Neural crest cell (in vitro differentiated cells): ENCODE measurements at places on chromosomes 4 and X.

DNA sequence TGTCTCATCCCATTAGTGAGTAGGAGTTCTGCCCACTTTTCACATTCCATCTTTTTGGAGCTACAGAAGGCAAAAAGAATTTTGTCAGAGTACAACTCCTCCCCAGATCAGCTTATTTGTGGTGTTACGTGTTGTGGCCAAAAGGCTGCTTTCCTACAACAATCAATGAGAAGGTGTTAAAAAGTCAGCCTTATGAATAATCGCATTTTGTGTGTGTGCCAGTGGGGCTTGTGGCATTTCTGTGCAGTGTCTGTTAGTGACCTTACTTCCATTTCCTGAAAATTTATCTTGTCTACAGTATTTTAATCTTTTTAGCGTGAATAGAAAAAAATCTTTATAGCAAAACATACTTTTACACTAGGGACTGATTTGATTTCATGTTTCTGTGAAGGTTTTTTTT lies 458.3 kb upstream of the LCORL start:
- DNase-seq = no peak
- peaks cover 5% of the 10 kb centered on the region for H3K27me3 ChIP-seq
- H3K4me1 ChIP-seq = peaks cover 2% of the 10 kb centered on the region

- H3K36me3 ChIP-seq = peaks cover 5% of the 10 kb centered on the region
- H3K27me3 ChIP-seq = no peaks in the 10 kb centered on the region
- DNase-seq = no peak
- peaks cover 39% of the 10 kb centered on the region for H3K4me1 ChIP-seq
- no peak overlapping the region for H3K4me3 ChIP-seq
These were observed 211.9 kb downstream of the SOX3 start for GRCh38 chrX:140292961-140293360.

GRCh38 chrX:37609727-37610126 lies 38.3 kb downstream of the LANCL3 start:
- H3K27ac ChIP-seq = no peak overlapping the region
- peaks cover 2% of the 10 kb centered on the region for H3K27me3 ChIP-seq
- no peaks in the 10 kb centered on the region for H3K36me3 ChIP-seq
- H3K4me1 ChIP-seq = no peaks in the 10 kb centered on the region

GRCh38 chr4:104015680-104016079 lies 295.9 kb upstream of the TACR3 start:
- no peak overlapping the region for H3K4me3 ChIP-seq
- DNase-seq = no peak
- no peaks in the 10 kb centered on the region for H3K36me3 ChIP-seq
- H3K27ac ChIP-seq = no peak overlapping the region

DNA sequence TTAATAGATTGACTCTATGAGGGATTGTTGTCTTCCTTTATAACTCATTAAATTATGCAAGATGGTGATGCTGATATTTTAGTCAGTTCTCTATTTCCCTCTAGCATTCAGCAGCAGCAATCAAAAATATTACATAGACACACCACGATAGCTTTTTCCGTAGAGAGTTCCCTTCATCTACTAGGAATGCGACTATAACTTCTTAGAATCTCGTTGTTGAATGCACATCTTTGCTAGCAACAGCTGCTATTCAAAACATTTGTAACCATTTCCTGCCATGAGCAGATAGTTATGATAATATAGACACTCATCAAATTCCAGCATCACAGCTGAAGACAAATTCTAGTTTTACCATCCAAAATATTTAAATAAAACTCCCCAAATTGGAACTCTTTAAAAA lies 147.4 kb upstream of the FGF13 start:
- DNase-seq = no peak
- H3K4me3 ChIP-seq = no peak overlapping the region
- no peak overlapping the region for H3K27ac ChIP-seq
- H3K27me3 ChIP-seq = no peaks in the 10 kb centered on the region

GRCh38 chrX:15566244-15566643 lies 34.5 kb downstream of the ACE2 start:
- no peak overlapping the region for H3K4me3 ChIP-seq
- H3K27ac ChIP-seq = no peak overlapping the region
- peaks cover 28% of the 10 kb centered on the region for H3K4me1 ChIP-seq
- no peaks in the 10 kb centered on the region for H3K27me3 ChIP-seq

DNA sequence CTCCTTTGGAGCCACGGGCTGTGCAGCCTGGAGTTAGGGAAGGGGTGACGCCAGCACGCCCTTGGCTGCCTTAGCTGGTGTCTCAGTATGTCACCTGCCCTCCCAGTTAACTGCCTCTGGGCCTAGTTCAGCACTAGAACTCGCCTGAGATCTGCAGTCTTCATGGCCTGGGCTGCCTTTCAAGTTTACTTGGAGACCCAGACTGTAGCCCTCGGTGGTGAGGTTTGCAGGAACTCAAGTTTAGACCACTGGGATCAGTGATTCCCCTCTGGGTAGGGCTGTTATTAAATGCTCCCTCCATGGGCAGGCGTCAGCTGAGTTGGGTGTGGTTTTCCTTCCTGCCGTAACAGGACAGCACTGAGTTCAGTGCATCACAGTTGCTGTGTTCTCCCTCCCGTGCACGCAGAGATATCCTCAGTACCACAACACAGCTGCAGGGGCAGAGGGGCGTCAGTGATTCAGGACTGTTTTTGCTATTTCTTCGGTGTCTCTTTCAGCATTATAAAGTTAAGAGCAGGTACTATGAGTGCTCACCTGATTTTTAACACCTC lies 30.5 kb downstream of the PLAC8 start:
- H3K27me3 ChIP-seq = no peaks in the 10 kb centered on the region
- no peak for DNase-seq
- no peak overlapping the region for H3K4me3 ChIP-seq

- H3K4me3 ChIP-seq = no peak overlapping the region
- peak; percentile 65 for DNase-seq
- no peaks in the 10 kb centered on the region for H3K36me3 ChIP-seq
- H3K27ac ChIP-seq = no peak overlapping the region
- peaks cover 51% of the 10 kb centered on the region for H3K27me3 ChIP-seq
- H3K4me1 ChIP-seq = peaks cover 4% of the 10 kb centered on the region
These were observed 1.8 kb downstream of the CPZ start for GRCh38 chr4:8594097-8595038.

GRCh38 chr4:6986072-6986780 lies 56.9 kb upstream of the TADA2B start:
- peak overlapping the region; percentile 94 for H3K4me3 ChIP-seq
- peaks cover 46% of the 10 kb centered on the region for H3K4me1 ChIP-seq
- H3K27ac ChIP-seq = peak overlapping the region; percentile 95
- no peaks in the 10 kb centered on the region for H3K27me3 ChIP-seq

DNA sequence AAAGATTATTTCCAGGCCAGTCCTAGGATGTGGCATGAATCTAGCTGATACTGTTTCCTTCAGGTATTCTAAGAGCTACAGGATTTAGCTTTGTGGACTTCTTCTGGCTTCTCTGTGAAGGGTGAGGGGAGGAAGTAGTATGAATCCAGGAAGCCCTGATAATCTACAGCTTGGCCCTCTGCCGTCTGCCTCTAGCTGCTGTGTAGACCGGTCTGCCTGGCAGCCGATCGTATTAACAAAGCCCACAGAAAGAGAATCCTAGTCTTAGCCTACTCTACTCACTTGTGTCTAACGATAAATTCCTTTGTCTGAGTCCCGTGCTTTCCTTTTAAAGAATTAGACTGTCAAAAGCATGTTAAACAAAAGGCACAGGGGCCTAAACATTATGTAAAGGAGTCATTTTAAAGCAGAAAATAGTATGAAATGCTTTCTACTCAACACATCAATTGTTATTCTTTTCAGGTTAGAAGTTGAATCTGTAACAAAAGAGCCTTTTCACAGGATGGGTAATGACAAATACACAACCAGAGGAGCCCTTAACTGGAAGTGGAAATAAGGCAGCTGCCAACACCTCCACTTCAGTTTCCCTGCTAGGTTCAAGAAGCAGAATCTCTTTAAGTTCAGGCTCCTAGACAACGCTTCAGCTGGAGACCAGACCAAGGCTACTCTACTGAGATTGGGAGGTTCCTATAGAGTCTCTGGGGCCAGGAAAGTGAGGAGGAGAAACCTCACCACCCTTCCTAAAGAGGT lies 48.9 kb upstream of the UCP1 start:
- H3K4me3 ChIP-seq = no peak overlapping the region
- no peak overlapping the region for H3K27ac ChIP-seq
- no peaks in the 10 kb centered on the region for H3K4me1 ChIP-seq
- no peak for DNase-seq
- H3K27me3 ChIP-seq = no peaks in the 10 kb centered on the region
- no peaks in the 10 kb centered on the region for H3K36me3 ChIP-seq

- H3K4me1 ChIP-seq = peaks cover 17% of the 10 kb centered on the region
- H3K4me3 ChIP-seq = no peak overlapping the region
These were observed 19.7 kb upstream of the ABCG2 start for GRCh38 chr4:88177983-88178625.

- DNase-seq = no peak
- H3K4me1 ChIP-seq = peaks cover 15% of the 10 kb centered on the region
- no peak overlapping the region for H3K4me3 ChIP-seq
- peaks cover 4% of the 10 kb centered on the region for H3K36me3 ChIP-seq
- no peak overlapping the region for H3K27ac ChIP-seq
- peaks cover 90% of the 10 kb centered on the region for H3K27me3 ChIP-seq
These were observed 109.3 kb downstream of the ADRA2C start for GRCh38 chr4:3875466-3875865.

DNA sequence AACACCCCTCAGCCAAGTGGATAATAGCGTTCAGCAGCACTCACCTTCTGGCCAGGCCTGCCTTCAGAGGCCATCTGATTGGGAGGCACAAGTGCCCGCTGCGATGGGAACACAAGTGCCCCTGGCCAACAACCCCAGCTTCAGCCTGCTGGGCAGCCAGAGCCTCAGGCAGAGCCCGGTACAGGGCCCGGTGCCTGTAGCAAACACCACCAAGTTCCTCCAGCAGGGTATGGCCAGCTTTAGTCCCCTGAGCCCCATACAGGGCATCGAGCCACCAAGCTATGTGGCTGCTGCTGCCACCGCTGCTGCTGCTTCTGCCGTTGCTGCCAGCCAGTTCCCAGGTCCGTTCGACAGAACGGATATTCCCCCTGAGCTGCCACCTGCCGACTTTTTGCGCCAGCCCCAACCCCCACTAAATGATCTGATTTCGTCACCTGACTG lies 55.9 kb upstream of the MTM1 start:
- no peaks in the 10 kb centered on the region for H3K27me3 ChIP-seq
- no peak overlapping the region for H3K4me3 ChIP-seq
- peaks cover 15% of the 10 kb centered on the region for H3K4me1 ChIP-seq
- no peaks in the 10 kb centered on the region for H3K36me3 ChIP-seq

- H3K36me3 ChIP-seq = peaks cover 14% of the 10 kb centered on the region
- no peak overlapping the region for H3K27ac ChIP-seq
- peak; percentile 17 for DNase-seq
- peaks cover 9% of the 10 kb centered on the region for H3K27me3 ChIP-seq
- peak overlapping the region; percentile 92 for H3K4me3 ChIP-seq
These were observed 2.3 kb upstream of the UBA1 start for GRCh38 chrX:47191331-47191730.

- peaks cover 24% of the 10 kb centered on the region for H3K27me3 ChIP-seq
- no peak for DNase-seq
- no peak overlapping the region for H3K27ac ChIP-seq
These were observed 149.9 kb downstream of the CHIC2 start for GRCh38 chr4:53914313-53915016.

GRCh38 chr4:19025031-19025430 lies 1003.5 kb upstream of the LCORL start:
- no peak overlapping the region for H3K27ac ChIP-seq
- peaks cover 25% of the 10 kb centered on the region for H3K4me1 ChIP-seq
- DNase-seq = no peak
- H3K27me3 ChIP-seq = no peaks in the 10 kb centered on the region
- H3K36me3 ChIP-seq = peaks cover 5% of the 10 kb centered on the region

DNA sequence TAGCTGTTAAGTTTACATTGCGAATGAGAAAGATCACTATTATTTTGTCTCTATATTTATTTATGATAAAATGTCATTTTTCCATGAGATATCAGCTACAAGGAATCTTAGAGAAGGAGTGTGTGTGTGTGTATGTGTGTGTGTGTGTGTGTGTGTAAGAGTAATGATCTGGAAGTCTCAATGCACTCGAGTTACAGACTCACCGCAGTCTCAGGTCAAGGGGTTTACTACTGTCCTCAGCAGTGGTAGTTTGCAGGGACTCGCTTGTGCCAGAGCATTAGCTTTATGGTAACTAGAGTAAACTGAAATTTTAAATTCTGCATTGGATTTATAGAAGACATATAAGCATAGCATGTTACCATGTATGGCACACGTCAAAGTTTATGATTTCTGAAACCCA lies 30.8 kb downstream of the LRP2BP start:
- no peaks in the 10 kb centered on the region for H3K27me3 ChIP-seq
- peaks cover 3% of the 10 kb centered on the region for H3K4me1 ChIP-seq
- H3K27ac ChIP-seq = no peak overlapping the region

DNA sequence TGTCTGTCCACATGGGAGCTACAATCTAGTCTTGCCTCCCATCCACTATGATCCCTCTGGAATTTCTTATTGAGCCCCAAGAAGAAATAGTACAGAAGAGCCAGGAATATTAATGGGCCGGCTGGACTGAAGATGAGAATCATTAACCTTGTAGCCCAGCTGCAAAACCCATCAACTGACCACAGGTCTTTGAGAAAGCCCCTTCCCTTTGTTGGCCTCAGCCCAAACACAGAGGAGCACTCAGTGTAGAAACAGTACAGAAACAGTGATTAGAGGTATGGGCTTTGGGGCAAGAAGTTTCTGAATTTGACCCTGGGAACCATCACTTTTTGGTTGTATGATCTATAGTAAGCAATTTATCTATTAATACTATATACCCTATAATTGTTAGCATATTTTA lies 76.8 kb upstream of the RAB40AL start:
- DNase-seq = no peak
- no peaks in the 10 kb centered on the region for H3K4me1 ChIP-seq
- peaks cover 24% of the 10 kb centered on the region for H3K36me3 ChIP-seq
- H3K27me3 ChIP-seq = no peaks in the 10 kb centered on the region
- no peak overlapping the region for H3K4me3 ChIP-seq
- no peak overlapping the region for H3K27ac ChIP-seq

DNA sequence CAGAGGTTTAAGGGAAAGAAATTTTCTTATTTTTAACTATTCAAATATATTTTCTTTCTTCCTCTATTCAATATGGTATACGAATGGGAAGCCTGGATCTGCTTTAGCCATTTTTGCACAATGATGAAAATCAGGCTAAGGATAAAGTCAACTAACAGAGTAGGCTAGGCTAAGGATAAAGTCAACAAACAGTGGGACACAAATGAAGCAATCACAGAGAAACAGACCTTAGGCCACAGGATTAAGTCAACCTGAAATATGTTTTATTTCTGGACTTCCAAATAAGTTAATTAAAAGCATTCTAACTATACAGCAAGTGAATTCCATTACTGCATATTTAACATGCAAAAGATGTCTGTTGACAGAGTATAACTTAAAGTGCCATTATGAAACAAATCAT lies 17.0 kb downstream of the DYNLT3 start:
- H3K4me1 ChIP-seq = no peaks in the 10 kb centered on the region
- H3K4me3 ChIP-seq = no peak overlapping the region
- H3K27me3 ChIP-seq = no peaks in the 10 kb centered on the region
- no peak overlapping the region for H3K27ac ChIP-seq
- H3K36me3 ChIP-seq = no peaks in the 10 kb centered on the region

DNA sequence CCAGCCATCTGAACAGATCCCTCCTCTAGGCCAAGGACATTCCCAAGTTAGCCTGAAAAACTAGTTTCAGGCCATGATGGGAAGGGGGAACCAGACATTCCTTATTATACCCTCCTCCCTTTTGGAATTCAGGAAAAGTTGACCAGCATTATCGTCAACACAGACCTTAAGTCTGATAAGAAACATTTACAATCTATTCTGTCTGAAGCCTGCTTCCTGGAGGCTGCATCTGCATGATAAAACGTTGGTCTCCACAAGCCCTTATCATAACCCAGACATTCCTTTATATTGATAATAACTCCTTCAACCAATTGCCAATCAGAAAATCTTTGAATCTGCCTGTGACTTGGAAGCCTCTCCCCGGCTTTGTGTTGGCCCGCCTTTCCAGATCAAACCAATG lies 44.3 kb downstream of the EFHC2 start:
- H3K4me3 ChIP-seq = no peak overlapping the region
- H3K27ac ChIP-seq = no peak overlapping the region
- DNase-seq = no peak
- H3K4me1 ChIP-seq = no peaks in the 10 kb centered on the region
